ENCODE measurements at places on chromosomes 2 and 18.

DNA sequence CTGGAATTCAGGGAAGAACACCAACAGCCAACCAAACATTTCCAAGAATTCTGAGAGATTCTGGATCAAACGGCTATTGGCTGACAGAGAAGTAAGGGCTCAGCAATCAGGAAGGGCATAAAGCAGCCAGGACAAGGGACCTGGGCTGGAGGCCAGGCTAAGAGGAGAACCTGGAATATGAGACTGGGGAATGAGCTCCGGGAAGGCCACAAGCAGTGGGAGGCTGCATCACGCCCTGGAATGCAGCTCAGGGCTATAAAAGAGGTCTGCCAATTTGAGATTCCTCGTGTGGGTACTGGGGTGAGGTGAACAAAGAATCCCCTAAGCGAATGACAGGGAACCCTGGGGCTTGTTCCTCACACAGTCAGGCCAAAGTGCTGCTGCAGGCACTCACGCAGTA is 60.4 kb downstream of the ANO7 start:
- DNase-seq = no peak

DNA sequence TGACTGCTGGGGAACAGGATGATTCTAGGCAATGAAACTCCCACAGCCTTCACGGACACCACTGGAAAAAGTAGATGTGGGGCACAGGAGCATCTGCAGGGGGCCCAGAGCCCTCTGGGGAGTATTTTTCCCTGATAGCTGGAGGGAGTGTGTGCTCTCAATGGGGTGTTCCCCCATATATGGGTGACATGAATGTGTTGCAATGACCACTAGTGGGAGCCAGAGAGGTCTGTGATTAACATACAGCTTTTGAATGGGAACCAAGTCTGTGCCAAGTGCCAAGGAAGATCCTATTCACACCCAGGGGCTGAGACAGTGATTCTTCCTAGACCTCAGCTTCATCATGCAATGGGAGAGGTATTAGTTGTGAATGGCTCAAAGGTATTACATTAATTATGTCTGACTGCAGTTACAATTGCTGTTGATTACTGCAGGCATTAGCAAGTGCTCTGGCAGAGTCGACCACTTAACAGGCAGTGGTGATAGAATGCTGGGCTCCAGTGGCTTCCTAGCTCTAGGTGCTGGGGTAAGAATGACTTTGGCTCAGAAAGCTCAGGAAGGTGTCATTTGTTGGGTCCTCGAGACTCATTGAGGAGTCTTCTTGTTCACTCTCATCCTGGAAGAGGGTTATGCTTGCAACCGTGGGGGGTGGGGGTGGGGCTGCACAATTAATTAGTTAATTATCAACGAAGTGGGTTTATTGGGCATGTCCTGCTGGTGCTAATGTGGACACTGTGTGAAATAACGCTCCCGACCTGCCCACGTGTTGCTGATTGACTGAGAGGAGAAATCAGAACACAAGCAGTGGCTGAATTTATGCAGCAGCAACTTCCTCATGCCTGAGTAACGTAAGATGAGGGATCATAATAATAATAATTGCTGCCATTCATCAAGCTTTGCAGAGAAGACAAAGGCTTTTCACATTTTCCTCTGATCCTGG is 194.1 kb downstream of the CLIP4 start:
- peak; percentile 71 for DNase-seq

DNA sequence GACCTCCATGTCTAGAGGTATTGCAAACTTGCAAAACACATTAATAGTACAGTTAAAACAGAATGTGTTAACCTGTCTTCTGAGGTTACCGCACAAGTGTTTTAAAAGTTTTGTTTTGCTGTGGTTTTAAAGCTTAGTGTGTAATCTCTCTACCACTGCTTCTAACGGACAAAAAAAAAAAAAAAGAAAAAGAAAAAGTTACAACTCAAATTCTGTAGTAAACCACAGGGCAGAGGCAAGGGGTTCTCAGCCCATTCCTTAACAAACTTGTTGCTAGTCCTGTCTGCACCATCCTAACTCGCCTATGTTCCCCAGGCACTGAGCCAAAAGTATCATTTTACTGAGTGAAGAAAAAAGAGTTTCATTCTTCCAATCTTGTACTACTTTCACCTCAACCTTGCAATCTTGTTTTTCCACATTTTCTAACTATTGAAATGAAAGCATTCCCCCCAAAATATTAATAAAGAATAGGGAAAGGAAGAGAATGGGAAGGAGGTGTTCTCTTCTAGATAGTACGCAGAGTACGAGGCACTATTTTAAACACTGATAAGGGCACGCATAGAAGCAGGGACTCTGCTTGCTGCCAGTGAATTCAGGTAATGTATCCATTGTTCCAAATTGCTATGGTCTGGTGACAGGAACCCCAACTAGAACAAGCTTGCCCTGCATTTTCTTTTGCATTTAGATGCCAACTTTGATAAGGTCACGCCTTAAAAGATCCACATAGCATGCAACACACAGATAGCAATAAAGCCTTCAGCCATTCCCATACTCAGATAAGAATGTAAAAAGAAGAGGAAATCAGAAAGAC is 47.1 kb downstream of the IKZF2 start:
- DNase-seq = peak; percentile 21

GRCh38 chr18:64747803-64748202 is 598.9 kb upstream of the LINC00305 start:
- no peak for DNase-seq

GRCh38 chr2:136131484-136131960 is 13.6 kb upstream of the CXCR4 start:
- no peak for DNase-seq

- no peak for DNase-seq
Observed at GRCh38 chr2:10918661-10919409, 7.1 kb downstream of the KCNF1 start.

DNA sequence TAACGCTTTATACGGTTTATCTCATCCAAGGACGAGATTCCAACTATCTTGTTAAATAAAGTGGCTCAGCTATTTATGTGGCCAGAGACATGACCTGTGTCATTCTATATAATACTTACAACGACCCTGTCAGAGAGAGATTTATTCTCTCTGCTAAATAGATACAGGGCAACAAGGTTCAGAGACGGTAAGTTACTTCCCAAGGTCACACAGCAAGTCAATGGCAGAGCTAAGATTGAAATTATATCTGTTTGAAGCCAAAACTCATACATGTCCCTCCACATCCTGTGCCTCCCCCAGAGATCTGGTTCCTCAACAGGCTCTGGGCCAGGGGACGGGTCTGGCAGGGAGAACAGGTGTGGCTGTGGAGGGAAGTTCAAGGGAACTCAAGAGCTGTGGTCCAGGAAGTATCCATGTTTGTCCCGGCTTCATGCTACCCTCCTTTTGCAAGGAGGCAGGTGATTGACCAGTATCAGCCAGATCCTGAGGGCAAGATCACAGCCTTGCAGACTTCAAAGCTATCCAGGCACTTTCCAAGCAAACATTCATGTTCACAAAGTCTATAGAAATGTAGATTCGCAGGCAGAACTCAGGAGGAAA is 99.8 kb downstream of the CAPN13 start:
- DNase-seq = no peak

DNA sequence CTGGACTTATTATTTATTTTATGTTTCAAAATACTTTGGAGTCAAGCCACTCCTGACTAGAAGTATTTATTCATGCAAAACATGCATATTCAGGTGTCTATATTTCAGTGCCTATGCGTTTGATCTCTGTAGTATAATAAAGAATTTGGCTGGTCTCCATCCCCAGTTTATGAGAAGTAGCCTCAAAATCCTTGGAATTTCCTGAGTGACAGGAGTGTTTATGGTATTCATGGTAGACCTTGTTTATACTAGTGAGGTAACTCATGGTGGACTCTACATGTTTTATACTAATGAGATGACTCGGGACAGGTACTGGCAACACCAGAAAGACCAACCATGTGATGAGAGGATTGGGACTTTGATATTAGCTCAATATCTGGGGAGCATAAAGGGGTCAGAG is 43.9 kb upstream of the CSRNP3 start:
- no peak for DNase-seq

- no peak for DNase-seq
Observed at GRCh38 chr2:106996171-106996769, 110.3 kb upstream of the ST6GAL2 start.

DNA sequence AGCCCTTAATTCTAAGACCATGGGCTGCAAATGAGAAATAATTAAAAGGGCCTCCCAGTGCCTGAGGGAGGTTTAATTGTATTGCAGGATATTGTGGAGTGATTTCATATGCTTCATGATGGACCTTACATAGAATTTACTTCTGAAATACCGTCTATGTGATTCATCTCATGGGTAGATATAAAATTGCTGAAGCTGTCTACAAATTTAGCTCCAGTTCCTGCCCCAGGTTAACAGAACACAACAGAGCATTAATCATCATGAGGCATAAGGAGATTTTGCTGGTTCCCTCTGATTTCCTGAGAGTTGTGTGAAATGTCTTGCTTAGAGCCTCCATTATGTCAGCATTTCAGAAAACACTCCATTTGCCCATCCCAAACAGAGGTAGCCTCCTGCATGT is 770 bp downstream of the UPP2 start:
- DNase-seq = no peak

- peak; percentile 71 for DNase-seq
Observed at GRCh38 chr2:26008851-26009566, 24.9 kb upstream of the RAB10 start.

- no peak for DNase-seq
Observed at GRCh38 chr18:51006948-51007789, 22.8 kb upstream of the SMAD4 start.

DNA sequence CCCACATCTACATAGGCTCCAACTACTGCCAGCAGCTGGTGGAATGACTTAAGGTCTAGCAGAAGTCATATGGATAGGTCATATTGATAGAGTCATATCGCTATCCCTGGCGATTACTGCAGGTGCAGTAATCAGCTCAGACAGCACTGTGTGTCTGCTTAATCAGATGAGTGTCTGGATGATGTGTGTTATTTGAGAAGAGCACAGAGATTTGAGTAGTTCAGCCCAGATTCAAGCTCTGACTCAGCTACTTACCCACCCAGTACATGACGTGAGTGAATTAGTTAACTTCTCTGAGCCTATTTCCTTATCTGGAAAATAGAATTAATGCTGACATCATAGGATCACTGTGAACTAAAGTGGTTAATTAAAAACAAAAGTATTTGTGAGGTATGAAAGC is 78.9 kb downstream of the EHD3 start:
- peak; percentile 63 for DNase-seq

DNA sequence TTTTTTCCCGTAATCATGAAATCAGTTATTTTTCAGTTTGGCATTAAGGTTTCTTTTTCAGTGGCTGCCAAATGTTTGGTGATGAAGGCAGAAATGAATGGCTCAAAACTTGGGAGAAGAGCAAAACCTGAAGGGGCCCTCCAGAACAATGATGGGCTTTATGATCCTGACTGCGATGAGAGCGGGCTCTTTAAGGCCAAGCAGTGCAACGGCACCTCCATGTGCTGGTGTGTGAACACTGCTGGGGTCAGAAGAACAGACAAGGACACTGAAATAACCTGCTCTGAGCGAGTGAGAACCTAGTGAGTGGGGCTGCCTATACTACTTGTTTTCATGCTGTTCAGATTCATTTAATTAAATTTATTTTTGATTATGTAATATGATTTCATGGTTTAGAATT is 29.2 kb upstream of the MSH2 start:
- DNase-seq = no peak

- DNase-seq = peak; percentile 63
Observed at GRCh38 chr18:68991286-68991685, 193.4 kb downstream of the CCDC102B start.

- no peak for DNase-seq
Observed at GRCh38 chr2:130972410-130972809, 120.8 kb downstream of the FAM168B start.

GRCh38 chr2:162092658-162093556 is 18.9 kb upstream of the DPP4 start:
- DNase-seq = peak; percentile 96

GRCh38 chr18:72940986-72941385 is 73.2 kb upstream of the NETO1 start:
- no peak for DNase-seq

DNA sequence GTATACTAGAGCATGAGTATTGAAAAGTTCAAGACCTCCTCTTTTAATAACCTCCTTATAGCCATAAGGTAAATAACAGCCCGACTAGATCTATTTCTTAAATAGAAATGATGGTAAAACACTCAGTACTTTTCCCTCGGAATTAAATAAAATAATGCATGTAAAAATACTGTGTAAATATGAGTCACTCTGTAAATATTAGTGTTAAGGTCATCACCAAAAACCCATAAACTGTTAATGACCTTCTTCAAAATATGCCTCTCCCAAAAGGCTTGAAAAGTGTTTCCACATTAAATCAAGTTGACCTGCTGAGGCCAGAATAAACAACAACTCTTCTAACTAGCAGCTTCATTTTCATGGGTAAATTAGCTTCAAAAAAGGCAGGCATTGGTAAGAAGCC is 25.3 kb upstream of the BZW1 start:
- DNase-seq = peak; percentile 87

- DNase-seq = peak; percentile 83
Observed at GRCh38 chr2:28717339-28717758, 34.3 kb upstream of the PPP1CB start.

GRCh38 chr2:158686210-158686691 is 108.9 kb upstream of the DAPL1 start:
- peak; percentile 43 for DNase-seq

DNA sequence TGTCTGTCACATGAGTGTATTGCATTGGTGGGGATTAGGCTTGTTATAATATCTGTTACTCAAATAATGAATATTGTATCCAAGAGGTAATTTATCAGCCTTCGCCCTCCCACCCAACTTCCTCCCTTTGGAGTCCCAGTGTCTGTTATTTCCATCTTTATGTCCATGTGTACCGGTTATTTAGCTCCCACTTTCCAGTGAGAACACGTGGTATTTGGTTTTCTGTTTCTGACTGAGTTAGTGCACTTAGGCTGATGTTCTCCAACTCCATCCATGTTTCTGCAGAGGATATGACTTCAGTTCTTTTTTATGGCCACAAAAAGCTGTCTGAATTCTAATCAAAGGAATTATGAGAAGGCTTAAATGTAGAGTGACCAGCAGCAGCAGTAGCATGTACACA is 104.0 kb upstream of the ARHGAP28 start:
- no peak for DNase-seq

DNA sequence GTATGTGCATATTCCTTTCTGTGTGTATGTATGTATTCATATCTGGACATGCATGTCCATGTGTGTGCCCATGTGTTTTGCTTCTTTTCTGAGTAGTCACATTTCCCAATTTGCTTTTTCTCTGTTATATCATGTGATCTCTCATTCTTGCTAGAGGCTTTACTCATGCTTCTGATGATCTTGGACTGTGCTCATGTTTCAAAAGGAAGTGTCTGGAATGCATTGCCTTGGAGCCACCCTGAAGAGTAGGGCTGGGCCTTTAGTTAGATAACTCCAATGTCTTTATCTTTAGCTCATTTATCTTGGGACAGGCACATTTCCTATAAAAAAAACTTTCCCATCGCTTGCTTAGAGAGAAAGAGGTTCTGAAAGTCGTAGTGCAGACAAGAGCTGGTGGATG is 859.2 kb downstream of the CNTNAP5 start:
- peak; percentile 73 for DNase-seq
